Mesothelial cell of epicardium (in vitro differentiated cells): ENCODE measurements at places on chromosomes 4 and X.

- no peak for DNase-seq
These were observed 81.0 kb downstream of the SORBS2 start for GRCh38 chr4:185730849-185731608.

- no peak for DNase-seq
These were observed 78.9 kb upstream of the BMPR1B start for GRCh38 chr4:94678896-94679295.

GRCh38 chr4:80112236-80112635, 39.2 kb upstream of the ANTXR2 start:
- DNase-seq, result no peak

- DNase-seq, result no peak
These were observed 32.8 kb downstream of the VCX2 start for GRCh38 chrX:8138252-8138651.
